ENCODE measurements at places on chromosomes 1 and 21.
A peak's percentile ranks its signal among the peaks of the same experiment; 100 is the strongest.

DNA sequence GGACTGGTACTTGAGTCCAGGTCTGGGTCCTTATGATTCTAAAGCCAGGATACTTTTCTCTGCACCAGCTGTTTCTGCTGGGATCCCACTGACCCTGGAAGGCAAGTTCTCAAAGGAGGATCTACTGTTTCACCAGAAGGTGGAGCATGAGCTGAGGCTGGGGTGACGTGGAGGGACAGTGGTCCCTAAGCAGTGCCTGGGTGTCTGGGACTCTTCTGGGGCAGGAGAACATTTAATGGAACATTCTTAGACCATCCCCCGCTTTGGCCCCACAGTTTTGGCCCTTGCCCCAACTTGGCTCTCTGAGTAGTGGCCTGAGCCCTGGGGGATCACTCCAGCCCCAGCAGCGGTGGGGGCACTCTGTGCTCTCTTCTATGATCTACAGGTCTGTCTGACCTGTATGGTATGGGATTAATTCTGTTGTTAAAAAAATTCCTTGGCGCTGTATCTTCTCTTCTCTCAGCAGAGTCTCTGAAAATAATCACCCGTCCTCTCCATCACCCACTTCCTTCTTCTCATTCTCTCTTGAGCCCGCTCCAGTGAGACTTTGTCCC is 60.3 kb upstream of the CSF3R start:
- DNase-seq, result no peak

DNA sequence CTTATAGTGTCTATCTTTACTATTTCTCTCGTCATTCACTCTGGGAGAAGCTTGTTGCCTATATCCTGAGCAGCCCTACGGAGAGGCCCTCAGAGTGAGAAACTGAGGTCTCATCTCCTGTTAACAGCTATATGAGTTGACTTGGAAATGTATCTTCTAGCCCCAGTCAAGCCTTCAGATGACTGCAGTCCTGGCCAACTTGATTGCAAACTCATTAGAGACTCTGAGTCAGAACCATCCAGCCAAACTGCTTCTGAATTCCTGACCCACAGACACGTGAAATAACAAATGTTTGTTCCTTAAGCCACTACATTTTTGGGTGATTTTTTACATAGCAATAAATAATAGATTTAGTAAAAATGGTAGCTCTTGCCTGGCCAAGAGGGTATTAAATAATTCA is 3.9 kb upstream of the ZBED6 start:
- no peak for DNase-seq

DNA sequence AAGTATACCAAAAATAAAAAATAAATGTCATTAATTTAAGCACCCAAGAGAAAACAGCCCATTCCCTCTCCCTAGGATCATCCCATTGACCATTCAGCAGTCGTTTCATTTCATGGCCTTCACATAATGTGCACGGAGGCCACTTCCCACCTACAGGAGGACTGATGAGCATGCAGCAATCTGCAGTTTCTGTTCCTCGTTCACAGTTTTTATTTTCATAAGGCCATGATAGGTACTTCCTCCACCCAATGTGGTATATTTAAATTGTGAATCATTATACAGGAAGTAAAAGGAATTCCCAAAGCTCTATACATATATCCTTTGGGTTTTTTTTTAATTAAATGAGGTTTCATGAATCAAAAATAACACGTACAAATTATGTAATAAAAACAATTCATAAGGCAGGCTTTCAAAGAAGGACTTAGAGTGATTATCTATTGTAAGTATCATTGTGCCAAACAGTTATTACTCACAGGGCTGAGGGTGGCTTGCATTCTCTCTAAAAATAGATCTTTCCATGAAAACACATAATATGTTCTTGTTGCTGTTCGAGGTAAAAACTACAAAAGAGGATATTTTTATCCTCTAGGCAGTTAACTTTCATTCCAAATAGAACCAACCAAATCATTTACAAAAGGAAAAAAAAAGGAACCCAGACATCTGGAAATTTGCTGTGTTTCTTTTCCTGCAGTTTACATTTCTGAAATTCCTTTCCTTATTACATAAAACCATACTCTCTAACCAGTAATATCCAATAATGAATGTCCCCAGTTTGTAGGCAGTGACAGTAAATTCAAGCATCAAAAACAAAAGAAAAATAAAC is 27.5 kb upstream of the SLC44A3 start:
- no peak for DNase-seq

GRCh38 chr1:109823543-109824348 is 60.0 kb upstream of the EPS8L3 start:
- DNase-seq, result no peak

- no peak for DNase-seq
Measured at GRCh38 chr21:38979271-38980121, 173.8 kb downstream of the ETS2 start.

GRCh38 chr1:116544588-116545358 is 26.1 kb downstream of the CD58 start:
- DNase-seq, result no peak

DNA sequence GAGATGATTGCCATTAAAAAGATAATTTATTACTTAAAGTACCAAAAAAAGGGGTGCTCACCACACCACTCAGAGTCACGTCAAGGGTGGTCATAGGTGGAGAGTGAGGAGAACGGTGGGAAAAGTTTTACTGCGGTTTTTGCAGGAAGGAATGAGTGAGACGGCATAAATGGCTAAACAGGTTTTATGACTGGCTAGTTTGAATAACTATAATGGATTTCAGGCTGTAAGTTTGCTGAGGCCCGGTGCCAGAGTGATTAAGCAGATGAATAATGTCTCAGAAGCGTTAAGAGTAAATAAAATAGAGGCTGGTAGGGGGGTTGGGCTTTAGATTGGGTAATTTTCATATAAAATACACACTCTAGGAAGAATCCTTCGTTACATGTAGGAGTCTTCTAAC is 1337.8 kb downstream of the AMY1C start:
- DNase-seq, result no peak

DNA sequence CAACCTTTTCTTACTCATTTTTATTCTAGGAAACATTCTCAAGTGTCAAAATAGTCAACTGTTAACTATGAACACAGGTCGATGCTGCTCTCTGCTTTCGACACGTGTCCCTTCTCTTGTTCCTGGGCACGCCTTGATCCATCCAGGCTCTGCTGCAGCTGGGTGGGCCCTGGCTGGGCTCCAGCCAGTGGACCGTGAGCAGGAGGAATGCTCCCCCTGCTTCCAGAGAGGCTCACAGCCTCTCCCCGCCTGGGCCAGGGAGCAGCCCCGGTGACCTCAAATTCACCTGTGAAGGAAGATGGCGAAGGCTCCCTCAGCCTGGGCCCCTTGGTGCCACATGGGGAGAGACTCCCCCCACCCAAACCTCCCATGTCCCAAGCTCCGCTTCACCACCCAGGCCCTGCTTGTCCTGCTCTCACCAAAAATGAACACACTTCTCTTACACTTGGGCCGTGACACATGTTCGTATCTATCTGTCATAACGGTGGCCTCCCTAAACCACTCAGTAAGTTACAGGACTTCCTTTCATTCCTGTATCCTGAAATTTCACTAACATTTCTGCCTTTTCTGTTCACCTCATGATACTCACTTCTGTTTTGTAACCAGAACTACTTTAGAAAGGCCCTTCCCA is 24.6 kb upstream of the ADARB1 start:
- no peak for DNase-seq

DNA sequence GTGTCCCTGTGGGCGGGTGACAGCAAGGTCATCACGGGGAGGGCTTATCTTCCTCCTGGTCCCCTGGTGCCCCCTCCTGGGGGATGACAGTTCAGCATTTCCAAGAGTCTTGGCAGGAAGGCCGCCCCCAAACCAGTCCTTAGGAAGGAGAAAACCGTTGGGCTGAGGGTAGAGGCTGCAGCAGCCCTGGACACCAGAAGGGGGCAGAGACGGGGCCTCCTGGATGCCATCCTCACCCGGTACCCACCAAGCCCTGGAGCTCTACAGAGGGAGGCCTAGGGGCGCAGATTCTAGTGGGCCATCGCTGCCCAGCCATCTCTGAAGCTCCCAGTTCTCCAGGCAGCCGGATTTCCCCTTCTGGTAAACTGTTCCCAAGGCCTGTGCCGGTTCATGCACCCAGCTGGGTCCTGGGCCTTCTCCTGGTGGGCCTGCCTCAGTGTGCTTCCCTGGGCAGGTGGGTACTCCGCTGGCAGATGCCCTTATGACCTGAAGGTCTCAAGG is 14.8 kb upstream of the ZNF669 start:
- peak; percentile 50 for DNase-seq

DNA sequence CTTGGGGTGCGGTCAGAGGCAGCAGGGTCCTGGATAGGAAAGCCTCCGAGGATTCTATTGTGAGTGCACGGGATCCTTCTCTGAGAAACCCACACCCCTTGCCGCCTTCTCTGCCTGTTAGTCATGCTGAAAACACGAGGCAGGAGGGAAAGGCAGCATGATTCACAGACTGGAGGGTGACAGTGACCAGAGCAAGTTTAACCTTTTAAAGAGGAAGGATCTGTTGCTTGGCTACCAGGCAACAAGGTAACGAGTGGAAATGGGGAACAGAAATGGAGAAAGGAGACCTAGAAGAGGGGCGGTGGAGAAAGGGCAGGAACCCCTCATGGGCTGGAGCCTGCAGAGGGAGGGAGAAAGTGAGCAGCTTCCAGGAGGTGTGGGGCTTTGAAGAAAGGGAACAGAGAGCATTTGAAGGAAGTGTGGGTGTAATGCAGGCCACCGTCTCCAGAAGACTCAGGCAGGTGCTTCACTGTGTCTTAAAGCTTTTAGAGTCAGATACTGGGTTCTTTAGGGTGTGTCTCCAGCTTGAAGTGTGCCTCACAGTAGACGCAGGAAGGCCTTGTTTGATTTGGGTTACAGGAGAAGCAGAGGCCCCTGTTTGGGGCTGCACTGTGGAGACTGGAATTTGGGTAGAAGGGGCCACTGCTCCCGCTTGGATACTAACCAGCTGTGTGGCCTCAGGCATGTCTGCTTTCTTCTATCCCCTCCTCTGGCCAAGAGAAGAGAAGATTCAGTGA is 19.1 kb downstream of the OPTC start:
- DNase-seq, result no peak

- DNase-seq, result no peak
Measured at GRCh38 chr21:35026617-35027562, 22.2 kb downstream of the RUNX1 start.

Measured in NCI-H1048 (cell line).